Vein endothelial cell (primary cell): ENCODE measurements at places on chromosomes 4 and X. TPM values are rescaled to one million over a fixed set of nuclear protein-coding genes. Genes with fewer than 3 reads are reported as not detected.

The AFF2 gene
- under 0.01 and 1.1 TPM in 2 replicates for total RNA-seq

The BMPR1B gene
- total RNA-seq, result 2.6 and 3.2 TPM in 2 replicates

The TEX13B gene
- not detected in 2 replicates for total RNA-seq

The FAM9C gene
- total RNA-seq, result 18.0 TPM in 1 of 2 replicates, not detected in the other

The ENPEP gene
- 0.33 TPM in 1 of 2 replicates, not detected in the other for total RNA-seq

The MAGEA4 gene
- not detected in 2 replicates for total RNA-seq

The TEX13D gene
- total RNA-seq, result not detected in 2 replicates

The C1GALT1C1 gene
- total RNA-seq, result 38.2 and 62.8 TPM in 2 replicates

The TCP11X1 gene
- total RNA-seq, result not detected in 2 replicates

The SEPSECS gene
- 7.2 and 8.5 TPM in 2 replicates for total RNA-seq

The PHOX2B gene
- not detected in 2 replicates for total RNA-seq

The DMRTC1B gene
- total RNA-seq, result not detected in 2 replicates

The RAB40A gene
- total RNA-seq, result under 0.01 and 0.10 TPM in 2 replicates

The CTAG2 gene
- total RNA-seq, result not detected in 2 replicates

The BGN gene
- 71.8 and 339 TPM in 2 replicates for total RNA-seq
